Kidney tubule cell (primary cell): ENCODE measurements at places on chromosomes 13 and 19.

GRCh38 chr19:772730-773436, 22.0 kb downstream of the MISP start:
- peak; percentile 57 for DNase-seq

DNA sequence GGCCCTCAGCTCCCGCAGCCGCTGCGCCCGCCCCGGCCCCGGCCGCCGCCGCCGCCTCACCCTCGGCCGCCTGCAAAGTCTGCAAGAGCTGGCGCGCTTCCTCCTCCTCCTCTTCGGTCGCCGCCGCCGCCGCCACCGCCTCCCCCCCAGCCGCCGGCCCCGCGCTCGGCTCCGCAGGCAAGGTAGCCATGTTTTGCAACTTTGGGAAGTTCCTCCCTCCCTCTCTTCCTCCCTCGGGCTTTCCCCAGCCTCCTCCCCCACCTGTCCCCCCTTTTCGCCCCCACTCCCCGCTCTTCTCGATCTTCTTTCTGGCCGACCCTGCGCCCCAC, 433 bp downstream of the SIX5 start:
- peak; percentile 58 for DNase-seq

- no peak for DNase-seq
Observed at GRCh38 chr13:24680921-24681604, 855 bp downstream of the ATP12A start.

DNA sequence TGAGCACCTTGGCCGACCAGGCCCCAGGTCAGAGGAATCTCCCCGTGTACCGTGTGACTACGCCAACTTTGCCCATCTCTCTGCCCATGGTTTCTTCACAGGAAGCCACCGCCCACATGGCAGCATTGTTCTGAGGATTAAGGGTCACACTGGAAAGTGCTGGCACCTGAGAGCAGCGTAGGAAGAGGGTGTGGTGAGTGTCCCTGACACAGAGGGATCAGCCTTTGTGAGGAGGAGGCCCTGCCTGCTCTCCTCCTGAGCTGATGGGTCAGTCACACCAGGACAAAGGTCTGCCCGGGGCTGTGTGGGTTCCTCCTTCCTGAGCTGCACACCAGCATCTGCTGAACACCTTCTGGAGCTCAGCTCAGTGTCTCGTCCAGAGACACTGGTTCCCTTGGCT, 32.2 kb upstream of the SLC15A1 start:
- no peak for DNase-seq

DNA sequence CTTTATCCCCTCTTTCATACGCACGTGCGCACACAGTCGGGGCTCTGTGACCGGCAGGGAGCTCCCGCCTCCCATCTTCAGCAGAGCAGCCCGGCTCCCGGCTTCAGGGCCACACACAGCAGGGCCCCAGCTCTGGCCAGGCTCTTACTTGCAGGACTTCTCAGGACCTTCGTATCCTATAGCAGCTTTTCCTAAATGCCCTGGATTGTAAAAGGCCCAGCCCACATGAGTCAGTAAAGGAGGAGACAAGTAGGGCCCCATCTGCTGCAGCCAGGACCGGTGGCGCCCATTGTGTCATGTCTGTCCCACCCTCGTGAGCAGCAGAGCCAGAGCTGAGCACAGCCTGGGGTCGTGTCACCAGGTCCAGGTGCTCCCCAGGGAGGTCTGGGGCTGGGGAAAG, 107.6 kb upstream of the VSTM2B start:
- DNase-seq, result no peak

- no peak for DNase-seq
Observed at GRCh38 chr13:113552786-113553434, 31.6 kb upstream of the TFDP1 start.

DNA sequence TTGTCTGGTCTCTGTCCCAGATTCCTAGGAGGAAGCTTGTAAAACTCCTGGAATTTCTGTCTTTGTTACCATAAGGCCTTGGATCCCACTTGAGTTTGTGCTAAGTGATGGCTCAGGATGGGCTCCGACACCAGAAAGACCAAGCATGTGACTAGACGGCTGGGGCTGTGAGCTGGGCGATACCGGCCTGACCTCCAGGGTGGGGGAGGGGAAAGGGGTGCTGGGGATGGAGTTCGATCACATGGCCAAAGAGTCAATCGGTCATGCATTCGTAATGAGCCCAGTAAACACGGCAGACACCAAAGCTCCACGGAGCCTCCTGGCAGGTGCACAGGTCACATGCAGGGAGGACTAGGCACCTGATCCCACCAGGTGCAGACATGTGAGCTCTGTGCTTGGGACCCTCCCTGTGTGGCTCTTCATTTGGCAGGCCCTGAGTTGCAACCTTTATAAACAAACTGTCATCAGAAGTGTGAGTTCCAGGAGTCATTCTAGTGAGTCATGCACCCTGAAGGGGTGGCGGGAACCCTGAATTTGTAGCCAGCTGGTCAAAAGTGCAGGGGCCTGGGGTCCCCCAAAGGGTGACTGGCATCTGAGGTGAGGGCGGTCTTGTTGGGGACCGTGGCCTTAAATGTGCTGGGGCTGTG, 27.1 kb downstream of the ELAVL1 start:
- DNase-seq, result peak; percentile 30

DNA sequence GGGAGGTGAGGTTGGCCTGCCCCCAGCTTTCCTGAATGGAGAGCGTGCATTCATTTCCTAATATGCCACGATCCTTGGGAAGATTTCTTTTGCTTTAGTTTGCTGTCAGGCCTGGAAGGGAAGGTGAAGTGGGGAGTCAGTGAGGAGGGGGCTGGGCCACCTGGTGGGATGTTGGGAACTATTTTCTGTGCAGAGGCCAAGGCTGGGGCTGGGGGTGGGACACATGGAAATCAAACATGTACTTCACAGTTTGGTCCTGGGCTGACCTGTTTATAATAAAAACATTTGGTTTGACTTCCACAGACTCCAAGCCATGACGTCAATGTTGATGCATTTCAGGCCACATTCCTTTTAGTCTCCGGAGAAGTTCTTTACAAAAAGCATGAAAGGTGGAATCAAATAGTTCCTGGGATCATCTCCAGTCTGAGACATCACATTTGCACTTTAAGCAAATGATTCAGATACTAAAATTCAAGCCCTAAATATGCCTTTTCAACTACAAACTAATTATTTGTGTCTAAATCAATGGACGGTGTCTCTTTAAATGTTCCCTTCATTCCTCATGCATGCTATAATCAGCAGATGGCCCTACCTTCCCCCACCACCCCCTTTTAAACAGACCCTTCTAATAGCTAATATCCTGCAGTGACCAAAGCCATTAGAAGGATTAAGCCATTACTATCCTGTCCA, 41.5 kb upstream of the MEDAG start:
- peak; percentile 61 for DNase-seq

- no peak for DNase-seq
Observed at GRCh38 chr13:42760951-42761350, 20.4 kb upstream of the FAM216B start.

- DNase-seq, result no peak
Observed at GRCh38 chr13:66655847-66656454, 574.2 kb downstream of the PCDH9 start.

DNA sequence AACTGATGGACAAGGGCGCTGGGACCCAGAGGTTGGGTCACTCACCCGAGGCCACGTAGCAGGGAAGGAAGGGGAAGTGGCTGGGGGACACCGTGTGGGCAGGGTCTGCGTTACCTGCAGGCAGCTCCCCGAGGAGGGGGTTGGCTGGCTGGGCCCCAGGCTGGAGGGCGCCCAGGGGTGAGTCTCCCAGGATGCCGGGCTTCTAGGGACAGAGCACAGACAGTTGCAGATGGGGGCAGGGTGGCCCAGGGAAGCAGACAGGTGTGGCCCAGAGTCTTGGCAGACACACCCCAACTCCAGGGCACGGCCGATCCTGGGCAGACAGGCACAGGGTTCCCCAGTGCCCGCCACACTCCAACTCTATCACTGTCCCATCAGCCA, 5.6 kb upstream of the FDX2 start:
- no peak for DNase-seq

DNA sequence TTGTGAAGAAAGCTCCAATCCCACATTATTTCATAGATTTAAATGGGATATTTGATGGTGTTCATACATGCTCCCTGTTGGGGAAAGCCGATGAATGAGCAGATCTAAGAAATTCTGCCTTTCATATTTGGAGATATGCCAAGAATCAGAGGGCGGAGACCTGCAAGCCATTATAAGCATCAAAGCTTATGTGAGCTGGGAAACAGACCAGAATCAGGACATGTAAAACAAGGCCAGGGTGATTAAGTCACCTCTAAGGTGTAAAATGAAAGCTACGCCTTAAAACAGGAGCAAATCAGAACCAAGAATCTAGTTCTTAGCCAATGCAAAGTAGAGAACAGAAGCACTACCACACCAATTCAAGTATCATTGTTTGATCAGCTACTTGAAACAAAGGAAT, 392.4 kb downstream of the DCT start:
- no peak for DNase-seq
